ENCODE measurements at places on chromosomes 13 and 19.

GRCh38 chr13:100526318-100527000, 62.1 kb downstream of the GGACT start:
- no peak for DNase-seq

GRCh38 chr19:40724315-40724714, 7.4 kb downstream of the ITPKC start:
- no peak for DNase-seq

GRCh38 chr19:34851277-34851804, 75.4 kb upstream of the ZNF30 start:
- DNase-seq = peak; percentile 61

DNA sequence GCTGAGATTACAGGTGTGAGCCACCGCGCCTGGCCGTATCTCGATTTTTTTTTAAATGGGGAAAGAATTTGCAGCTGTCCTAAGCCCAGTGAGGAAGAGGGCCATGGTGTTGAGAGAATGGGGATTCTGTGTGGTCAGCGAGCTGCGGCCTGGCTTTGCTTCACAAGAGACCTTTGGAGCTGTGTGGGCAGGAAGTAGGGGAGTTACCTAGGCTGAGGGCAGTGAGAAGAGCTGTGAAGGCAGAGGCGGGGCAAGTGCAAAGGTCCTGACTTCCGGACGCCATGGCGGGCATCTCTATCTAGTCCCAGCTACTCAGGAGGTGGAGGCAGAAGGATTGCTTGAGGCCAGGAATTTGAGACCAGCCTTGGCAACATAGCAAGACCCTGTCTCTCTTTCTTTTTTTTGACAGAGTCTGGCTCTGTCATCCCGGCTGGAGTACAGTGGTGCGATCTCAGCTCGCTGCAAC, 4.9 kb downstream of the AP2A1 start:
- peak; percentile 40 for DNase-seq

All from SW480 (cell line).